ENCODE measurements at places on chromosomes 1 and 21.
A peak's percentile ranks its signal among the peaks of the same experiment; 100 is the strongest.

- no peak for DNase-seq
These were observed 123.9 kb downstream of the RRAGC start for GRCh38 chr1:38735651-38736161.

GRCh38 chr21:38761531-38761930 lies 44.2 kb upstream of the ETS2 start:
- no peak for DNase-seq

GRCh38 chr1:155010211-155010918 lies 7.8 kb downstream of the ZBTB7B start:
- DNase-seq: no peak

GRCh38 chr1:42931911-42932422 lies 26.7 kb downstream of the SLC2A1 start:
- peak; percentile 60 for DNase-seq

DNA sequence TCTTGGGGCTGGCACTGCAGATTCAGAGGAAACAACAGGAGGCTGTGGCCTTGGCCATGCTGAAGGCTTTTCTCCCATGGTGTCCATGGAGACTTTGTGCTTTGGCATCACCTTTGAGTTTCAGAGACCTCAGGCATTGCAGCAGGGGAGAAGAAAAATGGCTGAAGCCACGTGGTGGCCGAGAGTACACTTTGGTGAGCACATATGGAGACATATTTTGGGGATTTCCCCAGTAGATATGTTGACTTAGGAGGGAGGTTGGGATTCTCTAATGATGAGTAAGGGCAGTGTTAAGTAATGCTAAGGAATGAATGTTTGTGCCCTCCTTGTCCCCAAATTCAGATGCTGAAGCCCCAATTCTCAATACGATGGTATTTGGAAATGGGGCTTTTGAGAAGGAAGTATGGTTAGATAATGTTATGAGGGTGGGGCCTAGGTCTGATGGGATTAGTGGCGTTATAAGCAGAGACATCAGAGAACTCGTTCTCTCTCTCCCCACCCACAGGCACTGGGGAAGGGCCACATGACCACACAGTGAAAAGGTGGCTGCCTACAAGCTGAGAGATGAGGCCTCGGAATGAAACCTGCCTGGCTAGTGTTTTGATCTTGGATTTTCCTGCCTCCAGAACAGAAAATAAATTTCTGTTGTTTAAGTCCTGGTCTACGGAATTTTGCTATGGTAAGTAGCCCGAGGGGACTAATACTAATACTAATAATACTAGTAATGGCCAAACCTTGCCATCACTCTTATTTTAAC lies 98.6 kb downstream of the TBX19 start:
- DNase-seq: no peak

- DNase-seq: no peak
These were observed 77.3 kb upstream of the BCAR3 start for GRCh38 chr1:93758842-93759515.

Measured in stimulated activated CD4-positive, alpha-beta T cell treated with anti-CD3 and anti-CD28 coated beads, Interleukin-12 subunit alpha, Interleukin-12 subunit beta, amount 100 ng/mL, for 48 hours (primary cell).